ENCODE measurements at places on chromosomes 2 and 18.
A peak's percentile ranks its signal among the peaks of the same experiment; 100 is the strongest.

DNA sequence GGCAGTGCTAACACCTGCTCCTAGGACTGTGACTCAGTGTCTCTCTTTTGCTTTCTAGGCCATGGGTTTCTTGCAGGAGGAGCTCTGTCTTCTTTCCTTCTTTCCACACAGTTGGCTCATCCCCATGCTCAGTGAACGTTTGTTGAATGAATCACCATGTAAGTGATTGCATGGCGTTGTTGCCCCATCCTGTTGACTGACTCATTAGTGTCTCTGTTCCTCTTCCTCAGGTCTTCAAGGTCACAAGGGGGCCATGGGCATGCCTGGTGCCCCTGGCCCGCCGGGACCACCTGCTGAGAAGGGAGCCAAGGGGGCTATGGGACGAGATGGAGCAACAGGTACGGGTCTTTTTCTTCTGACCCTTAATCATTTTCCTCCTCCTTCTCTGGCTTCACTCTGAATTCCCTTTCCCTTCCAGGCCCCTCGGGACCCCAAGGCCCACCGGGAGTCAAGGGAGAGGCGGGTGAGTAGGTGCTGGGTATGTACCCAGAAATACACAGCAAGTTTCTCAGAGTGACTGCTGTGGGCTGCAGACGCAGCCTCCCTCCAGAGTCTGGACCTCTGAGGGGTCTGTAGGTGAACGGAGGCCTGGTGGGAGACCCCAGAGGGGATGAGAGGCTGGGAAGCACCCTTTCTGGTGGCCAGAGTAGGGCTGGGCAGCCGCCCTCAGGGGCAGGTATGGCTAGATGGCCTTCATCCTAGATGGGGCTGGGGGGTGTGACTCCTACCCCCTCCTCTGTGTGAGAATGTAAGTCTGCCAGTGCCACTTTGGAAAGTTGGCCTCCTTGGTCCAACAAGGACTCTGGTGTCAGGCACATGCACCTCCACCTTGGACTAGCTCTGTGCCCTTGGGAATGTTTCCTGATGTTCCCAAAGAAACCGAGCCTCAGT is 32.4 kb downstream of the MARCO start:
- DNase-seq = no peak

DNA sequence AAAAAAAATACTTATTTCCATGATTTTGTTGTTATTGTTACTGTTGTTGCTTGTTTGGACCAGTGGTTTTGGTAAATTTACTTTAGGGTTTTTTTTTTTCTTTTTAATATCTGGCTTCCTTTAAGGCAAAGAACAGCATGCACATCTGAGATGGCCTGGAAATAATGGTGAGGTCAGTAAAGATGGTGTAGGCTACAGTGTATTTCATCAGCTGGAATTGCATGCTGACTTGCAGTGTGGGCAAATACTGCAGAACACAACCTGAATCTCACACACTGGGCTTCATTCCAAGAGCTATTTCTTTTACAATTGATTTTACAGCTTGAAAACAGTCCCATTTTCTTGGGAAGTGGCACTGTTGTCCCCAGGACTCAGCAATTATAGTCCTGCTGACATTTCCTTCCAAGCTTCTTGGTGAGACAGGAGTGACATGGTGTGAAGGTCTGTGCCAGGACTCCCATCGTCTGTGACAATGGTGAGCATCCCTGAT is 376.1 kb upstream of the SOX11 start:
- no peak for DNase-seq

DNA sequence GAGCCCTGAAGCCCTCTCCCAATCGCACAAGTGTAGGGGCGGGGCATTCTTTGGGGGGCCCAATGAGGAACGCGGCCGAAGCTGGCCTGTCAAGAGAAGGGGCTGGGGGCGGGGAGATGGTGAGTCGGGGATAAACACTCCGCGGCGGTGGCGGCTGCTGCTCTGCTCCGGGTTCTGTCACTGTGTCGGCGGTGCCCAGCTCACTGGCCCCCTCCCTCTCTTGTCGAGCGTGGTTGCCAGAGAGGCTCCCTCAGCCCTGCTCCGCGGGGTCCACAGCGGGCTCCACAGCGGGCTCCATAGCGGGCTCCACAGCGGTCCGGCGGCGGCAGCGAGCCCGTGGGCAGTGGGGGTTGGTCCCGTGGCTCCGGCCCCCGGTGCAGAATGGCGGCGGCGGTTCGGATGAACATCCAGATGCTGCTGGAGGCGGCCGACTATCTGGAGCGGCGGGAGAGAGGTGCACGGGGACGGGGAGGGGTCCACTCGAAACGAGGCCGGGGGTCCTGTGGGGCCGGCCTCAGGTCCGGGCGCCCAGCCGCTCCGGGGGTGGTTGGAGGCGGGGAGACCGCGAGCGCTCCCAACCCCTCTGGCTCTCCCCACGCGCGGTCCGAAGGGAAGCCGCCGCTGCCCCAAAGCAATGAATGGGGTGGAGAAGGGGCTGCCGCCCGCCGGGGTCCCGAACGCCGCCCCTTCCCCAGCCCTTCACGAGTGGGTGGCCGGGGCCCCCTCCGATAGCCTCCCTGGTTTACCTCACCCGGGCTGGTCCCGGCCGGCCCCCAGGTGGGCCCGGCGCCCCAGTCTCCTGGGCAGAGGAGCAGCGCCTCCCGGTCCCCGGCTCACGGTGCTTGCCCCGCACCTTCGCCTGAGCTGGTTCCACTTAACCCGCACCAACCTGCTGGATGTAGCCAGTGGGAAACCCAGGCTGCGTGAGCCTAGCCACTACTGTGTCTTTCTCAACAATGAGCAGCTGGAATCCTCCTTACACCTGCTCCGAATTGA is at the start of gene MXD1:
MXD1 (plus strand) TSS at position 160 of the 996 bp plus-strand sequence; CDS start at position 382, 222 bp downstream.
- peak; percentile 98 for DNase-seq

DNA sequence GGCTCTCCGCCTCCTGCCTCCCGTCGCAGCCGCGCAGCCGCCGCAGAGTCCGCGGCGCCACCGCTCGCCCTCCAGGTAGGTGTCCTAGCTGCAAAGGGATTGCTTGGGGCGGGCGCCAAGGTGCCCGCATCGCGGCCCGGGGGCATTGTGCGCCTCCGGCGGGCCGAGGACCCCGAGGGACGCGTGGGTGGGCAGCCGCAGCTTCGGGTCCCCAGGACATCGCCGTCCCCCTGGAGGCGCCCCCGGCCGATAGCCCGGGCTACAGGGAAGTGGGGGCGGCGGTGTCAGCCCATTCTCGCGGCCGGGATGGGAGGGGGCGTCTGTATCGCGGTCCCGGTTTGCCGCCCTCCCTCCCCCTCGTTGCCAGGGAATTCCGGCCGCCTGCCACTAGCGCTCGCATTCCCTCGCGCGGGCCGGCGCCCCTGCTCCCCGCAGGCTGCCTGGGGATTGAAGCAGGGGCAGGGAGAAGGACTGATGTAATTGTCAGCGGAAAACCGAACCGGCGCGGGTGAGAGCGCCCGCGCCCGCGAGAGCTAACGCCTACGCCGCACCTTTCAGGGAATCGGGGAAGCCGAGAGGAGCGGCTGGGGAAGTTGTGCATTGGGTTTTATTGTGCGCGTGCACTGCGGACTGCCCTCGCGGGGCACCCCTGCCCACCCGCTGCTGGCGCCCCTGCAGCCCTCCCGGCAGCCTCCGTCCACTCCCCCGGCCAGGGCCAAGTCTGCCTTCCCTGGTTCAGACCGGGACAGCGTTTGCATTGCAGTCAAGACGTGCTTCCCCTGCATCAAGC is 483 bp downstream of the OSBPL6 start:
- peak; percentile 2 for DNase-seq

GRCh38 chr2:195320413-195320973 is 336.5 kb upstream of the SLC39A10 start:
- no peak for DNase-seq

GRCh38 chr18:58761970-58762780 is 90.9 kb downstream of the MALT1 start:
- DNase-seq = no peak

GRCh38 chr2:188931361-188931760 is 42.8 kb upstream of the COL3A1 start:
- no peak for DNase-seq

GRCh38 chr2:136433261-136433660 is 315.3 kb upstream of the CXCR4 start:
- no peak for DNase-seq

- no peak for DNase-seq
These were observed 155.6 kb upstream of the PIEZO2 start for GRCh38 chr18:11304928-11305327.

DNA sequence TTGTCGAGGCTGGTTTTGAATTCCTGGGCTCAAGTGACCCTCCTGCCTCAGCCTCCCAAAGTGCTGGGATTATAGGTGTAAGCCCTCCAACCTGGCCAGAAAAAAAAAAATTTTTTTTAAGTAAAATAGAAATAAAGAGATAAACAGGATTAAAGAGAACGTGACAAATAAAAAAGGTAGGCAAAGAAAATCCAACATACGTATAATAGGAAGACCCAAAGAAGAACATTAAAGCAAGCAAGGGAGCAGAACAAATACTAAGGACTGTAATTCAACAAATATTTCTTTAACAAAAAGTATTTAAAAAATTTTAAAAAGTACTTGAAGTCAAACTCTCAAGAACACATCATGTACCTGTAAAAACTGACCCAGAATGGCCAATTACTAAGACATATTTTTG is 56.4 kb downstream of the PTPN2 start:
- DNase-seq = no peak

DNA sequence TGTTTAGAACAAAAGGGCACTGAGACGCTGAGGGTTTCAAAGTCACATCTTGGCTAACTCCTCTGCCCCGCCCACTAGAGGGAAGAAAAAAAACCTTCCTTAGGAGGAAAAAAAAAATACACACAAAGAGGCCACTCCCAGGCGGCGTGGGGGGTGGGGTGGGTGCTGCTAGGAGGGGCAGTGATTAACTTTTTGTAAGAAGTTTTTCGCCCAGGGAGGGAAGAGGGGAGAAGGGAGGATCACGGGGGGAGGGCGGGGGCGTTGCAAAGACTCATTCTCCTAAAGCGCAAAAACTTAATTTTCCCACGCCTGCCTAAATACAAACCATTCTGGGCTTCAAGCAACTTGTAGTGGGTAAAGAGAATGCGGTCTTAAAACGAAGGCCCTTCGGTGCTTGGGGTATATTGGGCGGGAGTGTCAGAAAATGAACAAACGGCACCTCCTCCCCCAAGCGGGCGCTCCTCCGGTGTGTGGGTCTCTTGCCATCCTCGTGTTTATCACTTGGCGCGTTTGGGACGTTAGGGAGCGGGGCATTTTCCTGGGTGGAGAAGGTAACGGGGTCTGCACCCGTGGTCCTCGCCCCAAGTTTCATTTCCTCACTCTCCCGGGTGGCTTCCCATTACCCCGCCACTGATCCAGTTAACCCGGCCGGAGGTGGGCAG is 1.7 kb downstream of the CXCR4 start:
- peak; percentile 77 for DNase-seq

- no peak for DNase-seq
These were observed 114.9 kb upstream of the NT5C1B start for GRCh38 chr2:18704276-18704675.

- DNase-seq = no peak
These were observed 9.0 kb downstream of the CKAP2L start for GRCh38 chr2:112755444-112755843.

DNA sequence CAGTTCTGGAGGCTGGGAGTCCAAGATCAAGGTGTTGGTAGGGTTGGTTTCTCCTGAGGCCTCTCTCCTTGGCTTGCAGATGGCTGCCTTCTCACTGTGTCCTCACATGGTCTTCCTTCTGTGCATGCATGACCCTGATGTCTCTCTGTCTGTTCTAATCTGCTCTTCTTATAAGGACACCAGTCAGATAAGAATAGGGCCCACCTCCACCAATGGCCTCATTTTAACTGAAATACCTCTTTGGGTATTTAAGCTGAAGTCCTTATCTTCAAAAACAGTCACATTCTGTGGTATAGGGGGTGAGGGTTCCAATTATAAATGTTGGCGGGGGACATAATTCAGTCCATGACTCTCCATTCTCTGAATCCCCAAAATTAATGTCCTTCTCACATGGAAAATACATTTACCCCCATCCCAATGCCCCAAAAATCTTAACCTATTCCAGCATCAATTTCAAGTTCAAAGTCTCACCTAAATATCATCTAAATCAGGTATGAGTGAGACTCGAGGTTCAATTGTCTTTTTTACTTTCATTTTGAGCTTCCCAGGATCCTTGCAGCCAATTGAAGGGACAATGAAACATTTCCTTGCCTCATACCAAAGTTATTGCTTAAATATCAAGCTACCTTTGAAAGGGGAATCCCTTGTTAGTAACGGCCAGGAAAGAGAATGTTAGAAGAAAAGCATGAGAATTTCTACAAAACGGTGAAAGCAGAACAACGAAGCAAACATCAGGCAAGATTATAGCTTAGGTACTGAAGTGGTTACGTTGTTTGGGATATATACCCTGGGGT is 20.6 kb upstream of the CNOT11 start:
- DNase-seq = no peak

DNA sequence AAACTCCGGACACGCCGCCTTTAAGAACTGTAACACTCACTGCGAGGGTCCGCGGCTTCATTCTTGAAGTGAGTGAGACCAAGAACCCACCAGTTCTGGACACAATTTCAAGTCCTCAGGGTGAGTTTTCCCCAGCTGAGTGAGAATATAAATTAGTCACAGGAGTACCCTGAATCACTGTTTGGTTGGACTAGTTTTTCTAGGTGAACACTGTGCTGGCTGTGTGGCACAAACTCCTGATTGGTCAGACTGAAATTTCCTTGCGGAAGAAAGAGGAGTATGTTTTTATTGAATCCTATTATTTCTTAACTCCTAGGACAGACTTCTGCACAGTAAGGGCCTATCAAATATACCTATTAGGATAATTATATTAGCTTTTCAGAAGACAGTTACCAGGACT is 288.1 kb upstream of the UBE2E3 start:
- no peak for DNase-seq

- DNase-seq = no peak
These were observed 113.0 kb downstream of the DYSF start for GRCh38 chr2:71566372-71566771.

- DNase-seq = no peak
These were observed 57.3 kb upstream of the KLF7 start for GRCh38 chr2:207223051-207223450.

GRCh38 chr2:176164201-176164600 is 7.1 kb downstream of the HOXD3 start:
- DNase-seq = no peak

- DNase-seq = no peak
These were observed 35.1 kb upstream of the KYNU start for GRCh38 chr2:142842369-142842768.

DNA sequence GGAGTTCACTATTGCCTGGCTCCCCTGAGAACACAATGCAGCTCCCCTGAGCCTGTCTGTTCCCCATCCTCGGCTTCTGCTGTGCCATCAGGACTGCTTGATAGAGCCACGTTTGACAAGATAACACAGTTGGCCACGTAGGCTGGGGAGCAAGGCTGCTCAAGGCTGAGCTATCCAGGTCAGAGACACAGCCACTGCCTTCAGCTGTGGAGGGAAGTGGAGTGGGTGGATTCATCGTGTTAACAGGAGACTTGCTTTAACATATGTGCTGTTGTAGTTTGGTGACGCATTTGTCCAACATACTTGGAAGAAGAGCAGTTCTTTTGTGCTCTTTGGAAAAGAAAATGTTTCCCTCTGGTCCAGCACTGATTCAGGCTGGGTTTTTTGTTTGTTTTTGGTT is 68.8 kb downstream of the WDSUB1 start:
- no peak for DNase-seq

DNA sequence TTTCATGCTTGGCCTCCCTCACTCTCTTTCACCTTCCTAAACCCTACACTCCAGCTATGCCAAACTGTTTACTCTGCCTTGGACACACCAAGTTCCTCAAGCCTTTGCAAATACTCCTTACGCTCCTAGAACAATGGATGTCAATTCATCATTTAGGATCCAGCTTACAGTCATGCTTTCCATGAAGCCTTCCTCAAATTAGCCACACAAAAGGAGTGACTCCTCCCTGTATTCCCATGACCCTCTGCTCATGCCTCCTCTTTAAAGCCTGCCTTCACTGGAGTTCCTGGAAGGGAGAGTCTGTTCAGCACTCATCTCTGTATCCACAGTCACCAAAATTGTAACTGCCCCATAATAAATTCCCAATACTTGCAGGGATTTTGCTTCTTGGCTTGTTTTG is 721 bp upstream of the EHD3 start:
- no peak for DNase-seq

Data from T-helper 9 cell (primary cell).